ENCODE measurements at places on chromosomes 4 and X.

DNA sequence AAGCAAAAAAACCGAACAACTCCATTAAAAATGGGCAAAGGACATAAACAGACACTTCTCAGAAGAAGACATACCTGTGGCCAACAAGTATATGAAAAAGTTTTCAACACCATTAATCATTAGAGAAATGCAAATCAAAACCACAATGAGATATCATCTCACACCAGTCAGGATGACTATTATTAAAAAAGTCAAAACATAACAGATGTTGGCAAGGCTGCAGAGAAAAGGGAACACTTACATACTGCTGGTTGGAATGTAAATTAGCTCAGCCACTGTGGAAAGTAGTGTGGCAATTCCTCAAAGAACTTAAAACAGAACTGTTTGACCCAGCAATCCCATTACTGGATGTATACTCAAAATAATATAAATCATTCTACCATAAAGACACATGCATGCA is 436.3 kb downstream of the KLHL13 start:
- DNase-seq = no peak

- no peak for DNase-seq
Measured at GRCh38 chr4:104722467-104722866, 227.8 kb upstream of the CXXC4 start.

GRCh38 chrX:124242131-124242530 is 90.3 kb upstream of the TEX13D start:
- DNase-seq = no peak

DNA sequence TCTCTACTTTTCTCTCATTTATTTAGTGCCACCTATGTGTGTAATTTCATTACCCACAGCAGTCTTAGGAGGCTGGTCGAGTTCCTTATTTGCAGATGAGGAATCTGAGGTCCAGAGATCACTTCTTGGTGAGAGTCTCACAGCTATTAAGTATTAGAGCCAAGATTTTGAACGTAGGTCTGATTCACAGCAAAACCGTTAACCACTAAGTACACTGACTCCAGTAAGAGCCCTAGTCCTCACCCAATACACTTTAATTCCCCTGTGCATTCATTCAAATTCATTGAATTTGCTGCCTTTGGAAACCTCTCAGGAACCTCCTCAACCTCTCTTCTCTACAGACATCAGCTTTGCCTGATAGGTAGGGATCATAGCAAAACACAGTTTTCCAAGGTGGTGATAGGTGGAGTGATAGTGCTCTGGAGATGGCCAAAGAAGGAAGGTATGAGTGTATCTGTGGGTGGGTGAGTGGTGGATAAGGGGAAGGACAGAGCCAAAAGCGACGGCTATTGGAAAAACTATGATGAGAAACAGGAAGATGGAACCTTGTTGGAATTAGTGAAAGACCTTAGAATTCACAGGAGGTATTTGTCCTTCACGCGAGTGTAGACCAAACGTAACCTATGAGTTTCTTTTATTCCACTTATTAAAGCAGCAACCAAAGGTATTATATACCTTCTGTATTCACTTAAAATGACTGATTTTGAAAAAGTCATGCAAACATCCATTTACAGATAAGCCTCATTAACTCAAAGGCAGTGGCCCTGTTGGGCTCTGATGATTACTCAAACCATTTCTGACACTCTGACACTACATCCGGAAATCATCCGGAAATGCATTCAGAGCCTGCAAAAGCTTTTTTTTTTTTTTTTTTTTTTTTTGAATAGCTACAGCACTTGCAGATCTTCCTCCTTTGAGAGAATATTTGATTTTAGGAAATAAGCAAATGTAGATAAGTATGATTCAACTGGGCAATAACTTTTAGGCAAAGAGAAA is 6.3 kb downstream of the FMR1 start:
- DNase-seq = no peak

GRCh38 chr4:22190855-22191254 is 242.3 kb upstream of the KCNIP4 start:
- DNase-seq = no peak

- no peak for DNase-seq
Measured at GRCh38 chr4:22299678-22300077, 216.2 kb downstream of the ADGRA3 start.

DNA sequence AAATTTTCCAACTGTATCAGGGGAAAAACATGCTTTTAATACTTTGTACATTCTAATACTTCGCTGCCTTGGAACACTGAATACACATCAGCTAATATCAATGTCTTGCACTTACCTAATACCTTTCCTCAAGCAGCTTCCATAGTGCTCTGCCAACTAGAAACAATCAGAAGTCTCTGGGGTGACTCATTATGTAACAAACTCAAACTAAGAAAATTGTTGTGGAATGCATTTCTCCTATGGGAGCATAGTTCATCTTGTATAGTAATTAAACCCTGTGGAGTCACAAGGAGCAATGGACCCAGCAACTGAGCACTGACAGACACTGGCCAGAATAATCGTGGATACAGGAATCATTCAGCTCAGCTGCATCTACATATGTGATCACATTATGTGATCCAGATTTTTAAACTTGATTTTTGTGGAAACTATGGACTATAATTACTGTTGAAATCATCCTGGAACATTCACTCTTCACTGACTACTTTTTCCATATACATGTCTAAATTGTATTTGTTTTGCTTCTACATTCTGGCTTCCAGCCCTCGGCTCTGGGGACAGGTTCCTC is 496.9 kb downstream of the TMA16 start:
- DNase-seq = no peak

GRCh38 chrX:38805432-38806389 is 4.5 kb downstream of the MID1IP1 start:
- peak; percentile 36 for DNase-seq

GRCh38 chrX:43656005-43656494 is at the start of gene MAOA:
Gene MAOA, plus strand, starts transcription at chrX:43656299. Its CDS starts 43 bp downstream, at chrX:43656342.
- DNase-seq = peak; percentile 69

GRCh38 chr4:82491251-82491960 is 61.0 kb downstream of the ENOPH1 start:
- DNase-seq = no peak

DNA sequence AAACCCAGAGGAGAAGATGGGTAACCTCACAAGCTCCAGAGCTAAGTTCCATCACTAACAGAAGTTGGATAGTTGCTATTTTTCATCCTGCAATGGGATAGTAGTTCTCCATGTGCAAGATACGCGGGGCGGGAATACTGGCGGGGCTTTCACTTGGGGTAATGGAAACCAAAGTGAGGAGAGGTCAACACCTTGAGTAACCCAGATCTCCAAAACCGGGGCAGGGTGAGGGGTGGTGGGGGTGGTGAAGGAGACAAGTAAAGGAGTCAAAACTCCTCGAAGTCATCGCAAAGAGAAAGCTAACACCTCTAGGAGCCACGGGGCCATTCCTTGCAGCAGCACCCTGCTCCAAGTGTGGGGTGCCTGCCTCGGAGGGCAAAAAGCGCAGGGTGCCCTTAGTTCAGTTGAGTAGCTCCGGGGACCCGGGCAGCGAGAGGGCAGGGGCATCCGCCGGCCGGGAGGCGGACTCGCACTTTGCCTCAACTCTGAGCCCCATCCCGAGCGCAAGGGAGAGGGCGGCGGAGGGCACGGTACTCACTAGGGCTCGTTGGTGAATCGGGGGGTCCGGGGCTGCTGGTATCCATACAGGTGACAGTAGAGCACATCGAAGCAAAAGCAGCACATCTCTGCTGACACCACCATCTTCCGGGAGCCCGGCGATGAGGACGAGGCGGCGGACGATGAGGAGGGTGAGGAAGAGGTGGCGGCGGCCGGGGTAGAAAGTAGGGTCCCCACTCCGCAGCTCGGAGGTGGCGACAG is 645 bp downstream of the AMMECR1 start:
- peak; percentile 36 for DNase-seq

GRCh38 chrX:10099411-10099810 is 57.4 kb upstream of the CLCN4 start:
- no peak for DNase-seq

DNA sequence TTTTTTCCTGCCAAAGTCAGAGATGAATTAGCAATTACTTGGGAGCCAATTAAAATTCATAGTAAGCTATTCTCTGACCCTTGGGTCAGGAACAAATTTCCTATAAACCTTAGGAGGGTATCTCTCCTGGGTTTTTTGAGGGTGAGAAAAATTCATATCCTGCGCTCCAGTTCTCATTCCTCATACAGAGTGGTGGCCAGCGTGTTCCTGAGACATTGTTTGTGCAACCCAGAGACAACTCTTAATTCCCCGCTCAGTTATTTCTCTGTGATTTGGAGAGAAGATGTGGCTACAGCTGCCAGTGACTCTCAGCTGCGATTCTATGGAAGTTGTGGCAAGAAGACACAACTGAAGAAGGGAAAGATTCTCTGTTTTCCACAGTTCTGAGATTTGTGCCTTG is 37.9 kb upstream of the CBR4 start:
- no peak for DNase-seq

- no peak for DNase-seq
Measured at GRCh38 chr4:151772274-151772673, 11.5 kb upstream of the GATB start.

- DNase-seq = no peak
Measured at GRCh38 chr4:139715746-139716391, 50.2 kb downstream of the MGST2 start.

DNA sequence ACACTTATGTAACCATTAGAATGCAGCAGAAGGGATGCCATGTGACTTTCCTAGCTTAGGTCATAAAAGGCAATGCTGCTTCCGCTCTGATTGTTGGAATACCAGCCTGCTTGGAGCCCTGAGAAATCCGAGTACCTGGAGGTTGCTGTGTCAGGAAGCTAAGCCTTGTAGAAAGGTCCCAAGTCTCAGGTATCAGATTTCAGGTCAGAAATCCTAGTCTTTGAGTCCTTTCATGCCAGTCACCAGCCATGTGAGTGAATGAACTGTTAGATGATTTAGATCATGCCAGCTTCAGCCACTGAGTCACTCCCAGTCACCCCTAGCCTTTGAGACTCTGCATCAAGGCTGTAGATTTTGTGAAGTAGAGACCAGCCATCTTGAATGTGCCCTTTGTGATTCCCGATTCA is 23.5 kb downstream of the RAP1GDS1 start:
- DNase-seq = no peak

DNA sequence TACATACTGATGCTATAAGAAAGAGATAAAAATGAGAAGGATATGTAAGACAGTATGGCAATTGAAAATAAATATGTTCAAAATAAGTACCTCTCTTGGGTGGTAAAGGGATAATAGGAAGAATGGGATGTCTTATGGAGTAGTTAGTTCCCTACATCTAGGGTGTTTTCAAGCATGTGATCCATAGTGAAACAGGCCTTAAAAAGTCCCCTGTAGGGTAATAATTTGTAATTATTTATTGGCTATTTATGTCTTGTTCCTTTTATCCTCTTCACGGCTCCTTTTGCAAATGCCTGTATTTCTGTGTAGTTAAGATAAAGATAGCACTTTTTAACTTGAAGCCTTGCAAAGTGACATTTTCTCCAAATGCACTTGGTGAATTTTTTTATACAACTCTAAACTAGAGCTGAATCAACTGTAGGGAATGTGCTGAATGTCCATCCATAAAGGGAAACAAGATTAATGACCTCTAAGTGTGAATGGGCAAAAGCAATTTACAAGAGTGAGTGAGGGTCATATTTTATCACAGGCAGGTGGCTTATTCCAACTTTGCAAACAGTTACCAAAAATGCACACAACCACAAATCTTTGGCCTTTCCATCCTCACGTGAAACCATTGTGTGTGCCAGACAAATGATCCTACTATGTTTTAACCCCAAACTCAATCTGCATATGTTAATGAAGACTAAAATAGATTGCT is 299.0 kb downstream of the KCNIP4 start:
- no peak for DNase-seq

- DNase-seq = no peak
Measured at GRCh38 chr4:16461362-16461761, 235.1 kb upstream of the TAPT1 start.

GRCh38 chr4:120923207-120923522 is 639 bp upstream of the PRDM5 start:
- DNase-seq = no peak

GRCh38 chr4:20356565-20356964 is 104.9 kb downstream of the SLIT2 start:
- no peak for DNase-seq

DNA sequence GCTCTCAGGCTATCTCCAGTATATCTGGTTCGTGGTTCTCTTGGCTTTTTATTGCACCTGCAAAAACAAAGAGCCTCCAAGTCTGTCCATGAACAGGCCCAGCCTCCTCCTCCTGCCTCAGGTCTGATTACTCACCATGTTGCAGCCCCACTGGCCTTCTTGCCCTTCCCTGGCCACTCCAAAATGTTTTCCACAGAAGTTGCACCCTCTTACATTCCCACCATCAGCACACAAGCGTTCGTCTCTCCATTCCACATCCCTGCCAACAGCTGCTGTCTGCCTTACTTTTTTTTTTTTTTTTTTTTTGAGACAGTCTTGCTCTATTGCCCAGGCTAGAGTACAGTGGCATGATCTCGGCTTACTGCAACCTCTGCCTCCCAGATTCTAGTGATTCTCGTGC is 86.7 kb downstream of the RFC1 start:
- no peak for DNase-seq

GRCh38 chrX:72095370-72095769 is 36.3 kb downstream of the RTL5 start:
- no peak for DNase-seq

DNA sequence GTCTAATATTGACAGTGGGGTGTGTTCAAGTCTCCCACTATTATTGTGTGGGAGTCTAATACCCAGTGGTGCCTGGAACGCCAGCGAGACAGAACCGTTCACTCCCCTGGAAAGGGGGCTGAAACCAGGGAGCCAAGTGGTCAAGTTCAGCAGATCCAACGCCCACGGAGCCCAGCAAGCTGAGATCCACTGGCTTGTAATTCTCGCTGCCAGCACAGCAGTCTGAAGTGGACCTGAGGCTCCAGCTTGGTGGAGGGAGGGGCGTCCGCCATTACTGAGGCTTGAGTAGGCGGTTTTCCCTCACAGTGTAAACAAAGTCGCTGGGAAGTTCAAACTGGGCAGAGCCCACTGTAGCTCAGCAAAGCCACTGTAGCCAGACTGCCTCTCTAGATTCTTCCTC is 407.3 kb downstream of the DMD start:
- DNase-seq = no peak

GRCh38 chrX:64427787-64428186 is 32.5 kb upstream of the MTMR8 start:
- DNase-seq = no peak

Data from head of caudate nucleus (tissue), 42 donors.